ENCODE measurements at places on chromosomes 2 and 18.

DNA sequence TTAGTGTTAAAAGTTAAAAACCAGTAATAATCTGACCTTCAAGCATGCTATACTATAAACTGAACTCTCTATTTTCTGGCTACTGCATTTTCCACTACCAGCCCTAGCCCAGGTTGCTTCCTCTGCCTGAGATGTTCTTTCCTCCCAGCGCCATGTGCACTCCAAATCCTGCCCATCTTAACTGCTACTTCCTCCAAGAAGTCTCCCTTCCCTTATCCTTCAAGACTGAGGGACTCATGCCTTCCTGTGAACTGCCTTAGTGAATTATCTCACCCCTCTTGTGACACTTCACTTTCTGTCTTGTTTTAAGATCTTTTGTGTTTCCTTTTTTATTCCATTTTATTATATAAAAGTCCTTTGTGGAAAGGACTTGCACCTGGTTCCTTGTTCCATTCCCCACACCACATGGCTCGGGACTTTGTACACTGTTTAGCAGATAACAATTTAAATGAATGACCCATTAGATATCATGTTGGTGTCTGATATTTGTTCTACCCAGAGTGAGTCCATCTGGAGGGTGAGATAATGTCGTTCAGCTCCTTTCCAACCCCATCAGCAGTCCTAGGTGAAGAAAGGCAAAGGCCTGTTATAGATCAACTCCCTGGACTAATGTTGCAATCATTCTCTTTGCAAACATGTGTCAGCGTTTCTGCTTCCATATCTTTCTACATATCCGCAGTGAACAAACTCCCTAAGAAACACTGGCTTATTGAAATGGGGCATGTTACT lies 20.9 kb upstream of the AGFG1 start:
- no peak for DNase-seq

DNA sequence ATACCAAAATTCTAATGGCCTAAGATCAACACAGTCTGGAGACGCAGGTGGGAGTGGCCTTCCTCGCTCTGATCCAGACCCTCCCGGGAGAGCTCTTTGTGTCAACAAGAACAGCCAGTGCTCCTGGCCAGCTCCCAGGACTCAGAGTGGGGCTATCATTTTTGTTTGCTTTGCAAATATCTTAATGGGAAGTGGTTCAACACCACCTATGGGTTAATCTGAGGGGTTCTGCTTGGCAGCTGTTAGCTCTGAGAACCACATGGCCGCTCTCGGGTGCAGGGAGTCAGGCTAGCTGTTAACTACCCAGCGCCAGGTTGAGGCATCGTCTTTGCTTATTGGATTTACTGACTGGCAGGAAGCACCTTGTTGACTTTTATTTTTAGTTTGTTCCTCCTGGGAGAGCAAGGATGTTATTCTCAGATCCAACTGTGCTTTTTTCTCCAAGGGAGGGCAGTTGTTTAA lies 184.8 kb upstream of the SP5 start:
- no peak for DNase-seq

- no peak for DNase-seq
Measured at GRCh38 chr2:139293992-139294548, 513.9 kb upstream of the NXPH2 start.

DNA sequence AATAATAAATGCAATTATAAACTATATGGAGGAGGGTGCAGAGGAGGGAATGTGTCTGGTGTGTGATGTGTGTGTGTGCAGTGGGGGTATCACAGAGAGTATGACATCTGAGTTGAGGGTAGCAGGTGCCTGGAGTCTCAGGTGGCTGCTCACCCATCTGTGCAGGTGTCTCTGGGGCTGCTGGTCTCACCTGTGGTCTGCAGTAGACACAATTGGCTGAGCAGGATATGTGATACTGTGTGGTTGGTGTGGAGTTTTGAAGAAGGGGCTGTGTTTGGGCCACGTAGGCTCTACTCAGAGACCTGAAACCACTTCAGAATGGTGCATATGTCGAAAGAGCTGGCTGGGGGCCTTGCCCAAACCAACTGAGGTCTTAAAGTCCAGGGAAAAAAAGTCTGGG lies 17.0 kb downstream of the FABP1 start:
- no peak for DNase-seq

DNA sequence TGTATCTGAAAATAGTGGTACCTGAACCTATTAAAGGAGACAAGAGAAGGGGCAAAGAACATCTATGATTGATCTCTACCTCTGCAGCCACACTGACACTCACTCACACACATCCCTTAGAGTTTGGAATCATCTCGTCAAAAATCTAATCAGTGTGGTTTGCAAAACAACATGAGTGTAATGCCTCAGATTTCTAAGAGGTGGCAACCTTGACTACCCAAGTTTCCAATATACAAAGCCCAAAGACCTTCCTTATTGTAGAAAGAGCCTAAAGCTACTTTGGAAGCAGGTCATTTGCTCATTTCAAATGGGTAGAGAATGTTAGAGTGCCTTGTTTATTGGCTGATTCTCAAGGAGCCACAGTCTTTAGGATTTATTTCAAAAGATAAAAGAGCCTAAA lies 444.9 kb downstream of the ARHGAP15 start:
- no peak for DNase-seq

- no peak for DNase-seq
Measured at GRCh38 chr18:62371436-62371835, 46.3 kb downstream of the TNFRSF11A start.

GRCh38 chr2:233021771-233022170 lies 8.7 kb upstream of the NGEF start:
- no peak for DNase-seq

DNA sequence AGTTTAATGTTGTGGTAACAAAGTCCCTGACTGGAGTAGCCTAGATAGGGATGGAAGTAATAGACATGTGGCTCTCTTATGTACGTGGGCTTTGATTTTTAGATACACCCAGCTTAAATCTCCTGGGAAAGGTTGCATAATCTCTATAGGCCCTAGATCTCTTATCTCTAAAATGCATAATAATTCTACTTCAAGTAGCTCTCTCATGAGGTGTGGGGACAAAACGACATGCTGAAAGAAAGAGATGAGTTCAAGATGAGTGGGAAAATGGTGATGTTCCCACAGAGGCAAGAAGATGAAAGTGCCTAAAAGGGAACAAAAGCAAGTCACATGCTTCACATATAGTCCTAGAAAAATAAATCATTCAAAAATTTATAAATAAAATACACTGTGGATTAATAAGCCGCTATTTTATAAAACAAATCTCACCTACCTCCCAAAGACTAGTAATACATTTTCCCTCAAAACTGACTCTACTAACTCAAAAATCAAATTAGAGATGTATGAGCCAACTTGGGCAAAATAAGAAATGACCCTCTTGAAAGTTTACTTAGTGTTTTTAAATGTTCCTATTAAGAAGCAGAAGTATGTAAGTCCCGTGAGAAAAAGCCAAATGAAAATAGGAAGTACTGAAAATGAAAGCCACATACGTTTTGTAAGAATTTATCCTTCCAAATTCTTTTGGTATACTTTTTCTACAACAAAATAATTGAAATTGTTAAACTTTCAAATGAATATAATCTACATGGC lies 148.2 kb upstream of the ITGA4 start:
- peak; percentile 54 for DNase-seq

DNA sequence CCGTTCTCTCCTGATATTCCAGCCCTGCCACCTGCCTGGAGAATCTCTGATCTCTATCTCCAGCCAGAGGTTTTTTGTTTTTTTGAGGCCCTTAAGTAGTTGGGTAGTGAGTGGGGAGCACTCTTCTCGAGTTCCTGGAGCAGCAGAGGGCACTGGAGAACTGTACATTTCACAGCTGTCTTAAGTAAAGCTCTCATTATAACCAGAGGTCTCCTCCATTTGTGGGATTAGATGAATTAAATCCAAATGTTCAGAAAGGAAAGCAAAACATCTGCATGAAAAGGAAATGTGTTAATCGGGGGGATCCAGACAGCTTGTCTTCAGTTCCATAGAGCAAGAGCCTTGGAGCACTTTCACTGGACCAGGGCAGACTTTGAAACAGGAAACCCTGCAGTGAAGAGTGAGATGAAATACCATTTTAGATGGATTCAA lies 32.8 kb downstream of the AOX1 start:
- DNase-seq: peak; percentile 45

DNA sequence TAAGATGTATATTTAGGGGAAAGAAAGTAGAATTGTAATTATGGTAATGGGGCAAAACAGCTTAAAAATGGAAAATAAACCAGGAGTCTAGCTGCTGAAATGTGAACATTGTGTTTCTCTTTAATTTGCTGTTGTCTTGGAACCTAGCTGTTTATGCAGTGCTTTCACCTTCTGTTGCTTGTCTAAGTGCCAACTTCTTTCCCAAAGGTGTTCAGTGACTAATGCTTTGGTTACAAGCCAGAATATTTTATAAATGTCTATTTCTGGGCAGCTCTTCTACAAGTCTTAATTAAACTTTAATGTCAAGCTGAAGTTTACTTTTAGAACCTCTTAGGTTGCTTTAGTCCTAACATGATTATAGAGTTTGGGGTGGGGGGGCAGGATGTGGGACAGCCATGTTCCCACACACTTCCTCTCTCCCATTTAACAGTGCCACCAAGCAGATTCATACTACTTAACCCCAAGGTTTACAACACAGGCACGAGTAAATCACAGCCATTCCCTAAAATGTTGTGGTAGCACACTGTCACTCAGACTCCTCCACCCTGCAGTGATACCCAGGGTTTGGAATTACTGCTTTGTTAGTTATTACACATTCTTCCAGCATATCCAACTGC lies 60.6 kb downstream of the ITGA4 start:
- no peak for DNase-seq

DNA sequence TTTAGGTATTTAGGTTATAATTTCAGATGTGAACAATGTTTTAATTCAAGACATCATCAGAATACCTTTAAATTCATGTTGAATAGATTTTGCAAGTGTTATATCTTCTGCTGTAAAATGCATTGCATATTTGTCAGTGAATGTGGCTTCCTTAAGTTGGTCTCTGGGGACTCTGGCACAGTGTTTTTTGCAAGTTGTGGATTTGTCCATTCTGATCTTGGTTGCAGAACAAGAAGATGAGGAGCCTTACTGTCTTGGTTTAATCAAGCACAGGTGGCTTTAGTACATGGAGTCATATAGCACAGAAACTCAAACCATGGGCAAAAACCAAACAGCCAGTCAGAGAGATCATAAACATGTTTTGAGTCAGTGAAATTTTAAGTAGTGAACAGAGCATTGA lies 135.7 kb downstream of the ARHGAP28 start:
- DNase-seq: no peak

DNA sequence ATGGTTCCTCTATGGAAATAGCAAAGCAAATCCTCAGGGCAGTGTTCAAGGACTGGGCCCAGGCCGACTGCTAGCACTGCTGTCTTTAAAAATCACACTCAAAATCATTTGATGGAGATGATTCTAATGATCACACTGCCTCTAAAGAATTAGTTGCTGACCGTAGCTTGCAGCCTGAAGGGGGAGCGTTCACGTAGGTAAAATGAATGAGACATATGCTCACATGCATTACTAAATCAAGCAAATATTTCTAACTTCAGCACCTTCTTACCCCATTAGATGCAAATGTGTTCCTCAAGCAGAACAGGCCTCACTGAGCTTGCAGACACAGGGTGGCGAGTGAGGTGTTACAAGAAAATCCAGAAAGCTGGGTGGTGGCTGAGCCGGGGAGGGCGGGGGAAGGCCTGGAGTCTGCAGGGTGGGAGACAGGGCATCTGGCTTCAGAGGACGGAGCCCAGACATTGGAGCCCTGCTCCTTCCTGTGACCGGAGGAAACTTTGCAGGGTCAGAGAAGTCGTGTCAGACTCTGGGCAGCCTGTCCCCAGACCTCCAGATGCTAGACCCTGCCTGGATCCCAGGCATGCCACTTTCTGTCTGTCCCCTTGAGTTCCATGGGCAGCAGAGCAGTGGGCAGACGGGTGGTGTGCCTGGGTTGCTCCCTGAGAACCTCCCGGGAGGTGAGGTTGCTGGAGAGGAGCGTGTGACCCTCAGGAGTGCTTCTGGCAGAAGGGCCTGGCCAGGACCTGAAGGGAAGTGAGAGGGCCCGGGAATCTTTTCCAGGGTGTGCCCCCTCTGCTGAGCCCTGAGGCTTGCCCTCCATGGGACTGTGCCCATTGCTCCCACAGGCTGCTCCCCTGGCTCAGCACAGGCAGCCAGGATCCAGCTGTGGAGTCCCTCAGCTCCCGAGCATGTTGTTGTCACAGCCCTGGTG lies 7.1 kb upstream of the NPPC start:
- DNase-seq: peak; percentile 49

- no peak for DNase-seq
Measured at GRCh38 chr2:158890296-158890905, 78.0 kb upstream of the TANC1 start.

DNA sequence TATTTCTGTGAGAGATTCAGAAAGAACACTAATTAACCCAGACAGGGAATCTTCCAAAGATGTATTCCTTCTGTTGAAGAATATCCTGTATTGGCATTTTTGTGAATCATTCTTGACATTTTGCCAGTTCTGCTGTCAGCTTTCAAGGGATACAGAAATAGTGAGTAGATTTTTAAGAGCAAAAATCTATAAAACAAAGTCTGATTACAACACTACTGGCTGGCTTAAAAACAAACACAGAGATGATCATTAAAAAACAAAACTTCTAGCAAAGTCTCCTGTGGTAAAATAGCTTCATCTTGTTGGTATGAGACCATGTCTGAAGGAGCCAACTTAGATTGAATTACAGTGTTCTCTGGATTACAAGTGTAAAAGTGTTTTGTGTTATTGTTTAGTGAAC lies 866.3 kb upstream of the KLHL29 start:
- DNase-seq: no peak

GRCh38 chr2:174572556-174572955 lies 25.0 kb downstream of the WIPF1 start:
- DNase-seq: no peak

GRCh38 chr2:208189810-208190503 lies at the start of gene C2orf80:
Gene C2orf80, minus strand, starts transcription at chr2:208190030. Its CDS starts 3,044 bp downstream, at chr2:208186986.
- no peak for DNase-seq

DNA sequence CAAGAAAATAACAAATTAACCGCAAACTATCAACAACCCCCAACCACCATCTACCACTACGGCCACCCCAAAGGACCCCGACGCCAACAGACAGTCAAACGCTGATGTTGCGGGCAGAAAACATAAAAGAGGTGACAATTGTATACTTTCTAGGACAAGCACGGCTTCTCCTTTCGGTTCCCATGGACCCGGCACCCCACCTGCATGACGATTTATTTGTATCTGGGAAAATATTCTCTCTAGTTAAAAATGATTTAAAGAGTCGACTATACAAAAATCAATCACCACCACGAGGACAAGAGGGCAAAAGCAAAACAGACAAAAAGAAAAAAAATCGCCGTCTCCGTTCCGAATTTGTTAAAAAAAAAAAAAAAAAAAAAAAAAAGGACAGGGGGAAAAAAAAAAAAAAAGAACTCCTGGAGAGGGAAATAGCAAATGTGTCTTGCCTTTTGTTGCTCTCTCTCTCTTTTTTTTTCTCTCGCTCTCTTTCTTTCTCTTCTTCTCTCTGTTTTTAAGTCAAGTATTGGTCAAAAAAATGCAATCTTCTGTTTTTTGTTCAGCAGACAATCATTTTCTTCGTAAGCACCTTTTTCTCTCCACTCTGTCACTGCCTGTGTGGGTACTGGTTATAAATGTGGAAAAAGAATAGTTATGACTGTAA lies 3.6 kb downstream of the SIX3 start:
- no peak for DNase-seq

- no peak for DNase-seq
Measured at GRCh38 chr2:118856978-118857676, 9.7 kb upstream of the EN1 start.

Measured in OCI-LY7 (cell line).